ENCODE measurements at places on chromosomes 4 and X.
A peak's percentile ranks its signal among the peaks of the same experiment; 100 is the strongest.

DNA sequence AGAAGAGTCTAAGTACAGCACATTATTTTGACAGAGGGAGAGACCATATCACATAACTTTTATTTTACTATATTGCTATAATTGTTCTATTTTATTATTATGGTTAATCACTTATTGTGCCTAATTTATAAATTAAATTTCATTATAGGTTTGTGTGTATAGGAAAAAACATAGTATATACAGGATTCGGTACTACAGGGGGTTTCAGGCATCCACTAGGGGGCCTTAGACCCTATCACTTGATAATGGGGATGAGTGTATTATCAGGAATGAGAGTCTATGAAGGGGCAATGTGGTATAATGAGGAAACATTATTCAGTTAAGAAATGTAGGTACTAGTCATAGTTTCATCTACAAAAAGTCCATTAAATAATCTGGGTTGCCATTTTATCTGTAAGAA is 833.1 kb downstream of the C4orf33 start:
- no peak for DNase-seq

GRCh38 chr4:795726-796119 is 30.2 kb downstream of the CPLX1 start:
- DNase-seq, result no peak

DNA sequence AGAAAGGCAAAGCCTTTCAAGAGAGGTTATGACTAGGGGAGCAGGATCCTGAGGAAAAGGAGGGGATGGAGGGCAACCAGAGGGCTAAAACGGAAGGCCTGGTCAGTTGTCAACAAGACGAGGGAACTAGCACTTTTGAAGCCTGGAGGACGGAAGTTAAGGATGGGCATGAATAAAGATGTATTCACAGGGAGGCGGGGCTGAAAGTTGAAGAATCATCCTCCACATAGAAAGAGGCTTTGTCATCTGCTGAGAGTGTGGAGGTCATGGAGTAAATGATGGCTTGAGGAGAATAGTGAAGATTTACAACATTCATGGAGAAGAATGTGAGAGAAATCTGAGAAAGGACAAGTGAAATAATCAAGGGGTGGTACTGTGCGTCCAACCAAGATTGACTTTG is 137.5 kb downstream of the MAGEB17 start:
- no peak for DNase-seq

- no peak for DNase-seq
These were observed 1622.1 kb downstream of the STIM2 start for GRCh38 chr4:28482580-28483270.

DNA sequence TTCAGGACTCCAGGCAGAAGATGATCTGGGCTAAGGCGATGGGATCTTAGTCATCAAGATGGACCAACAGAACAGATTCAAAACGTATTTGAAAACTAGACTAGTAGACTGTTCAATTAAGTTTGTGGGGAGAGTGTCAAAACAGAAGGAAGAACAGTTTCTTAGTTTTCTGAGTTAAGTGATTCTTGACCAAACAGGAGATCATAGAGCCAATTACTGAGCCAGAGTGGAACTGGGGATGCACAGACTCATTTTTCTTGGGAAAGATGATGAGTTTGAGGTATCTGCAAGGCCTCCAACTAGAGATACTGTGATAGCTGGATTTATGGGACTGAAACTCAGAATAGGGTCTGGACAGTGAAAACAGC is 119.5 kb downstream of the REELD1 start:
- DNase-seq, result no peak

DNA sequence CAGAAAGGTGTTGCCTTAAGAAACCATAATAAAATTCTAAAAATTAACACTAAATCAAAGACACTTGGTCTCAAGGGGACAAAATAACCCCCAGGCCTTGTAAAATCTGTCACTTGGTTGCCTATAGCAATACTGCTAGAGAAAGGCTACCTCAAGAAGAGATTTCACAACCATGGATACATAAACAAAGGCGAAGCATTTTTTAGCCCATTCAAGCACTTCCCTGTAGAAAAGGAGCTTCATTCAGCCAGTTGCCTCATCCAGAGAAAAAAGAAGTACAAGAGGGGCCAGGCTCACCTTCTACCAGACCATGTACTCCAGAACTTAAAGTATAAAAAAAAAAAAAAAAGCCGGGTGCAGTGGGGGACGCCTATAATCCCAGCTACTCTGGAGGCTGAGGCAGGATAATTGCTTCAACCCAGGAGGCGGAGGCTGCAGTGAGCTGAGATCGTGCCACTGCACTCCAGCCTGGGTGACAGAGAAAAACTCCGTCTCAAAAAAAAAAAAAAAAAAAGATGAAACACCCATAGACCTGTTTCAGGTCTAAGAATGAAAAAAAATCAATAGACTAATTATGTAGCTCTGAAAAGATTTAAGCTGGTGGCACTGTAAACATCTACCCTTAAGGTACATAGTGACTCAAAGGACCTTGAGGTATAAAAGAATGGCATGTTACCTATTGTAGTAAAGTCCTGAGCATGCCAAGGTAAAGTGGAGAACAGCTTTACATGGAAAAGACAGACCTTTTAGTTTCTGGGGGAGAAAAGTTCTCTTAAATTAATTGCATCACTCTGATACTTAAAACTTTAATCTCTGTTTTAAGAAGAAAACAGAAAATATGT is 18.0 kb downstream of the RUFY3 start:
- DNase-seq, result no peak

- no peak for DNase-seq
These were observed 437.6 kb downstream of the IL1RAPL1 start for GRCh38 chrX:29024871-29025270.

GRCh38 chr4:52622564-52622963 is 36.5 kb downstream of the USP46 start:
- DNase-seq, result no peak

GRCh38 chrX:118795528-118796280 is 27.9 kb upstream of the ZCCHC12 start:
- no peak for DNase-seq

- no peak for DNase-seq
These were observed 367.9 kb upstream of the FAM47C start for GRCh38 chrX:36640232-36640631.

DNA sequence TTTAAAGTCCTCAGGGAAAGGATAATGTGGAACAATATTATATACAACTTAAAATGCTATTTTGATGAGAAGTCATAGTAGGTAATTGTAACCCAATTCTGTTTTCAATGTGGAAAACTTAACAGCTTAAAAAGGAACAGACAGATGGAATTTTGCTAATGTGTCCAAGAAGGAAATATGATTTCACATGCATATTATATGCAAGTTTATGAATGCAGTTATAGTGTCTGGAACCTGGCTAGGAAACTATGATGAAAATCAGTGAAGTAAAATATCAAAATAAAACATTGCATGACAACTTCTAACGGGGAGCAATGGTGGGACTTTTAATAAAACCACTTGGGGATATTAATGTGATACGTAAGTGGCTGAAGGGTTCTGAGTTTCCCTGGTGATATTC is 152.6 kb upstream of the HAND2 start:
- DNase-seq, result no peak

- no peak for DNase-seq
These were observed 300.5 kb upstream of the LCORL start for GRCh38 chr4:18321956-18322530.

DNA sequence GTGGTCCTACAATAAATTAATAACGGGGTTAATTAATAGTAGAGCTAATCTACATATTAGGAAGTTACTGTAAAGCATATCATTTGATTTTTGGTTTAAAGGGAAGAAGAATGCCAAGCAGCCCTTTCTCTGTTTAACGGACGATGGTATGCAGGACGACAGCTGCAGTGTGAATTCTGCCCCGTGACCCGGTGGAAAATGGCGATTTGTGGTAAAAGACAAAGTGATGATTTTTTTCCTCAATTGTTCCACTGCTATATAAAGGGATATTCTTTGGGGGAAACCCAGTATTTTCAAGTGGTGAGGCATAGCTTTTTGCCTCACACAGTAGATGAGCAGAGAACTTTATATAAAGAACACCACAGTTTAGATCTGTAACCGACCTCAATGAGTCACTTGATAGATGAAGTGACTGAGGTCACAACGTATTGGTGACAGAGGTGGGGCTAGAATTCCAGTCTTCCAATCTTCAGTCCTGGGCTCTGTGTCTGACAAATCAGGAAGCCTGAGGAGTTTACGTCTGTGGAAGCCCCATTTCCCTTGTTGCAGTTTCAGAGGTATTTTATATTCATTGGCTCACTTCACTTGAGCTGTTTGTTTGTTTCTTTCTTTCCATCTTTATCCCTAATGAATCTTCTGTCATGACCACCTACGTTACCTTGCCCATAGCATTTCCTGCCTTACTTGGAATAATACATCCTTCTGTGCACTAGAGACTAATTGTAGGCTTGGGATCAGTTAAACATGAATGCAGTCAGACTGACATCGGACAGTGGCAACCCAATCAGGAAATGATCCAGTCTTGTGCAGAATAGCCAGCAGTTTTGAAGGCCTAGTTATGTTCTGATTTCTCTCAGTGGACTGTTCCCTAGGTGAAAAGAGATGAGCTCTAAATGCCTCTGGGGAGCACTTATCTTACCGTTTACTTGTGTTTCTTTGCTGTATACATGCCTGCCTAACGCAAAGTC is 30.1 kb downstream of the ZRSR2 start:
- DNase-seq, result no peak

DNA sequence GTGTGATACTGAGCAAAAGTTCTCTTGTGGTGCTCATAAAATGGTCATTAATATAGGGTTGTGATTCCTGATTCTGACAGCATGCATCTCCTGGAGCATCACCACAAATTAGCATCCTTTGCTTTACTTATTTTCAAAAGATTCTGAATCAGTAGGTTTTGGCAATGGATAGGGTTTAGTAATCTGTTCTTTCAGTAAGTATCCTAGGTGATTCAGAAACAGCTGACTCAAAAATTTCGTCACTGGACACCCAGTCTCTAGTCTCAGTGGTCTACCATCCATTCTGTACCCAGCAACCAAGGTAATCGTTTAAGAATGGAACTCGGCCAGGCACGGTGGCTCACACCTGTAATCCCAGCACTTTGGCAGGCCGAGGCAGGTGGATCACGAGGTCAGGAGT is 4.1 kb downstream of the CBLL2 start:
- no peak for DNase-seq

- DNase-seq, result no peak
These were observed 3.0 kb downstream of the GIMD1 start for GRCh38 chr4:106365613-106366012.

GRCh38 chr4:88244816-88245579 is 39.4 kb downstream of the PPM1K start:
- DNase-seq, result no peak

DNA sequence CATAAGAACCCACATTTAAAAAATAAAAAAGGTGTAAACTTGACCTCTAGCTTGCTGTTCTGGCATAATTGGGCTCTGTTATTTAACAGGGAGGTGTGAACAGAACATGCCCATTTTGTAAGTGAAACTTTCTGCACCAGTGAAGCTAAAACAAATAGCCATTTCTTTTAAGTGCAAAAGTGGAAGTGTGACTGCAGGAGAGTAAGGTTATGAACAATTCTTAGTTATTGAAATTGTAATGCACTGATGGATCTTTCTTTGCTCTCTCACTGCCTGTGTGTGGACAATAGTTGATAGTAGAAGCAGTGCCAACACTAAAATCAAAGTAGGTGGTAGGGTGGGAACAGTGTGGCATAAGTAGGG is 12.6 kb downstream of the P2RY10 start:
- no peak for DNase-seq

GRCh38 chr4:113276464-113277170 is 227.2 kb downstream of the ANK2 start:
- no peak for DNase-seq

GRCh38 chrX:117996918-117997480 is 119.6 kb downstream of the KLHL13 start:
- DNase-seq, result no peak

DNA sequence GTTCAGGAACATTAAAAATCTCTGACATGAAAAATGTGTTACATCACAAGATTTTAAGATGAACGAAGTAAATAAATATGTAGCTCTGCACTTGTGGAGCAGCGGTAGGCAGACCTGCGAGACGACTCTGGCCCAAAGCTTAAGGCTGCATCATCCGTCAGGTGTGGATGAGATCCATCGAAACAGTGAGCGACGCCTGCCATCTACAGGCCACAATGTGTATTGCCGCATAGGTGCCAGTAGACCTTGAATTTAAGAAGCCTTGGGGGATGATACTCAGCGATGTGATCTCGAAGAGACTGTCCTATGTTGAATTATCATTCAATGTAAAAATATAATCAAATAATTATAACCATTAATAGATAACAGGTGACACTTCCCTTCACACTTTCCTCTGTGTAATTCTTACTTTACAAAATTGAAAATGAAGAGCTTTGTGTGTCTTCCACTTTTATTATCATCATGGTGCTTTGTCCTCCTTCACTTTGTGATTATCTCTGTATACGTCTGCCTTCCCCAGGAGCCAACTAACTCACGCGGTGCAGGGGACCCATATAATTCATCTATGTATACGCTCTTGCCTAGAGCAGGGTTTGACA is 851.0 kb downstream of the RAB28 start:
- DNase-seq, result peak; percentile 43

GRCh38 chr4:26459054-26459755 is 31.1 kb downstream of the CCKAR start:
- DNase-seq, result no peak

DNA sequence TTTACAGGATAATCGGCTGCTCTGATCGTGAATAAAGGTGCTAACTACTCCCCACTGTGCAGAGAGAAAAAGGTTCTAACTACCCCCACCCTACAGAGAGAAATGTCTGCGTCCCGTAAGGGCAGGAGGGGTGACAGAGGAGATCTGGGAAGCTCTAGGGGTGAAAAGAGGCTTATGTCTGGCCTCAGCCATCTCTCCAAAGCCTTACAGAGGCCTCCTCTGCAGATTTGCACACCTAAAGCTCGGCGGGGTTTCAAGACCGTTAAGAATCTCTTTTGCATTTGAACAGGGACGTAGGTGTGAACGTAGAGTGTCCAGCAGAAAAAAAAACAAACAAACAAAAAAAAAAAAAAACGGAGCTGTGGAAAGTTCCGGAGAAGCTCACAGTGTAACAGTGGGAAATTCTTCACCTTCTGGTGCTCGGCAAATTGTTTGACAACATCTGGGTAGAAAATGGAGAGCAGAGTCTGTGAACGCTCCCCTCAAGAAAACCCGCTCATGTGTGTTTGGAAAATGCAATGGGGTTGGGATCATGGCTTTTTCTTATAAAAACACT is 161.0 kb downstream of the SHOX start:
- no peak for DNase-seq

- DNase-seq, result no peak
These were observed 22.2 kb downstream of the IQCM start for GRCh38 chr4:149793459-149793858.

- DNase-seq, result no peak
These were observed 26.1 kb downstream of the OTOP1 start for GRCh38 chr4:4200624-4201023.

DNA sequence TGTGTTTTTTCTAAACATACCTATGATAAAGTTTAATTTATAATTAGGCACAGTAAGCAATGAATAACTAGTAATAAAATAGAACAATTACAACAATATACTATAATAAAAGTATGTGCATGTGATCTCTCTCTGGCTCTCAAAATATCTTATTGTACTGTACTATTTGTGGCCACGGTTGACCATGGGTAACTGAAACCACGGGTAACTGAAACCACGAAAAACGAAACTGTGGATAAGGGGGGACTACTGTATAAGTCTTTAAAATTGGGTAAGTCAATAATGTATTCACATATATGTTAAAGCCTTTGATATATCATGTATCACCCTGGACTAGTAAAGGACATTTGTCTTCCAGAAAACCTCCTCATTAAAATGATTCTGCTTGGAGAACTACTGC is 20.0 kb downstream of the TMEM154 start:
- no peak for DNase-seq

- DNase-seq, result no peak
These were observed 14.7 kb downstream of the ATP8A1 start for GRCh38 chr4:42642101-42642797.

- no peak for DNase-seq
These were observed 23.6 kb downstream of the IL3RA start for GRCh38 chrX:1360171-1360570.
